ENCODE measurements at places on chromosomes 1 and 21.

GRCh38 chr1:51351907-51352306 is 21.5 kb upstream of the TTC39A start:
- no peak for DNase-seq

DNA sequence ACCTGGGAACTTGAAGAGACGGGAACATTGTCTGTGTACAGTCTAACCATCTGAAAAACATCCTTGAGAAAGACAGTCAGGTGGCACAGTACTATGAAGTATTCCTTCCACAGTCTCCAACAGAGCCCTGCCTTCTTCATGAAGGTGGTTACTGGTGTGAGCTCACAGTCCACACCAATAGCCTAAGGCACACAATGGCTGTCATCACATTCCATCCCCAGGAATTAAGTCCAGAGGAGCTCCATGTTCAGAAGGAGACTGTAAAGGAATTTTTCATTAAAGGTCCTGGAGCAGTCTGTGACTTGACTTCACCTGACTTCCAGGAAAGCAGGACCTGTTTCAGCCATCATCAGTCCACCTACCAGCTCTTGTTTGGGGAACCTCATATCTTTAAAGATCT is 180.2 kb downstream of the C1orf21 start:
- no peak for DNase-seq

GRCh38 chr1:78003882-78004718 is 639 bp upstream of the DNAJB4 start:
- DNase-seq, result no peak

GRCh38 chr1:210252621-210253051 is 20.0 kb downstream of the SERTAD4 start:
- DNase-seq, result no peak

DNA sequence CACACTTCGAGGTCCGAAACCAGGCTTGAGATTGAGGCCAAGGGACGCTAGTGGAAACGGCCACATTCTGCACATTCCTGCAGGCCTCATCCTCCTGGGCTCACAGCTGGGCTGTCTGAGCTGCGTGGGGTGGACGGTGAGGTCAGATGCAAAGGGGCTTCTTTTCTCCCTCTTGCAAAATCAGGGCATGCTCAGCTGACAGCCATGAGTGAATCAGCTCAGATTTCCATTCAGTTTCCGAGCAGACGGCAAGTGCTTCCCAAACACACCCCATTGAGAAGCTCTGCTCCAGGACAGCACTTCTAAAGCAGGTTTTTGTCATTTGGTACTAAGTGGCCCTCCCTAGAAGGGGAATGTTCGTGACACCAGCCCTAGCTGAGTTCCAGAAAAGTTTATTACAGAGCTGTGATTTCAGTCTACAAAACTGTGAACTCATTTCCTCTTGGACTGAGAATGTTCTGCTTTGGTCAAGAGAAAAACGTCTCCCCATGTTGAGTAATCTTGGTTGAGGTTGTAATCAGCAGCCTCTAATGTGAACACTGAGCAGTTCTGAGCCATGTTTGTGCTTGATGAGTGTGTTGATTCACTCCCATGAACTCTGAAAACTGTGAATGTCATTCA is 10.0 kb downstream of the PDPN start:
- no peak for DNase-seq

DNA sequence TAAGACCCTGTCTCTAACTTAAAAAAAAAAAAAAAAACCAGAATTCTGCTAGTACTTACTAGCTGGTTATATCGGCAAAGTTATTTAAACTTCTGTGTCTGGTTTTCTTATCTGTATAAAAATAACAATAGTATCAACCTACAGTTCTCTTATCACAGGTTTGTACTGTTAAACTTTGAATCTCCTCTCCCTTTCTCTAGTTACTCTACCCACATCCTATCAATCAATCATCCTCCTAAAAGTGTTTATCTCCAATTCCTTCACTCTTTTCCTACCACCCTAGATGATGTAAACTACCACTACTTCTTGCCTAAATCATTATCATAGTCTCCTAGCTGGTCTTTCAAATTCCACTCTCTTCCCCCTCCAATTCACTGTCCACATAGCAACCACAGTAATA is 27.6 kb downstream of the USP33 start:
- no peak for DNase-seq

DNA sequence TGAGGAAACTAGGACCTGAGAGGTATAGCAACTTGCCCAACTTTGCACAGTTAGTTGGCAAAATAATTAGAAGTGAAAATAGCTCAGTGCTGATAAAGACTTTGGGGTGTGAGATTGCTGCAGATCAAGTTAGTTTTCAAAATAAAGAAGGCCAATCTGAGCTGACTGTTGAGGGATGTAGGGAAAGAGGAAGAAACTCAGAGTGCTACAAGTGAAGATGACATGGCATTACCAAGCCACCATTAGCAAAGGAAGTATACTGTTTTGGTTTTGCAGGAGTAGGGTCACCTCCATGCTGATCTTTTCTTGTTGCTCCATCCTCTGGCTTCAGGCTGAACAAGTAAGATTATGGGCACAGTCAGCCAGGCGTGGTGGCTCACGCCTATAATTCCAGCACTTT is 78.7 kb upstream of the ADAM30 start:
- no peak for DNase-seq

GRCh38 chr1:34057347-34058130 is 107.5 kb downstream of the CSMD2 start:
- no peak for DNase-seq

GRCh38 chr1:12414444-12415018 is 184.7 kb downstream of the VPS13D start:
- DNase-seq, result no peak

- DNase-seq, result no peak
Observed at GRCh38 chr1:238138059-238138626, 247.4 kb upstream of the ZP4 start.

DNA sequence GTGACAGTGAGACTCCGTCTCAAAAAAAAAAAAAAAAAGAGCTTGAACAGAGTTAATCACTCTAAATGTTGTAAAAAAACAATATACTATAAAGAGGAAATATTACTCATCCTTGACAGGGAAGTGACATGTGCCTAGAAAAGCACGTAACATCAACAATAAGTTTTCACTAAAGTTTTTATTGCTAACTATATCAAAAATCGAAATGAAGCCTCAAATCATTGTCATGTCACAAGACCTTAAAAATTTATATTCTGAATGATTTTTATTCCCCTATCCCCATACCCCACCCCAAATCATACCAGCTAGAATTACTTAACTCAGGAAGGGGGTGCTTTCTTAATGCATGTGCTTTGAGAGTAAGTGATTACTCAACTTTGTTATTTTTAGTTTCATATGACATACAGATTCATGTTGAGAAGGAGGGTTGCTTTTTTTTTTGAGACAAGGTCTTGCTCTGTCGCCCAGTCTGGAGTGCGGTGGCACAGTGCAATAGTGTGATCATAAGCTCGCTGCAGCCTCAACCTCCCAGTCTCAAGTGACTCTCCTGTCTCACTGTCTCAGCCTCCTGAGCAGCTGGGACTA is 53.6 kb upstream of the MUTYH start:
- DNase-seq, result no peak

DNA sequence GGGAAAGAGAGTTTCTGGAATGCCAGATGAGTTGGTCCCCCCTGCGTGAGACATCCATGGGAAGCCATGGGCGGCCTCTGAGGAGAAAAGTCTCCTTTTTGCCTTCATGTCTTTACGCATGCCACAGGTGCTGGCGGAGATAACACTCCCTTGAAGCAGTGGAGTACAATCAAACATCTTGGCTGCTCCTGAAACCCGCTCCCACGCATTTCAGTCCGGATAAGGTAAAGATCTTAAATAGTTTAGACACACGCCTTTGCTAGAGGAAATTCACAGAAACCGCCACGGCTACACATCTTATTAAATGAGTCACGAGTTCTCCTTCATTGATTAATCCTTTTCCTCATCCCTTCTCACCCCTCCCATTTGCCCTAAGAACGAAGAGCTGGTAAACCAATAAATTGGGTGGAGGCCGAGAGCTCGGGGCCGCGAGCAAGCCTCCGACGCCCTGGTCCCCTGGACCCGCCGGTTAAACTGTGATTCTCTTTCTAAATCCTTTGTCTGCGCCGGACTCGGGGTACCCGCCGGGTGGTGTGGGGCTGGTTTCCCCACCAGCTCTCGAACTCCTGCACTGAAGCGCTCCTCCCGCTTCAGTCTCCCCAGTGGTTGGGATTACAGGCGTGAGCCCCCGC is 6.6 kb upstream of the ZNF669 start:
- DNase-seq, result no peak

DNA sequence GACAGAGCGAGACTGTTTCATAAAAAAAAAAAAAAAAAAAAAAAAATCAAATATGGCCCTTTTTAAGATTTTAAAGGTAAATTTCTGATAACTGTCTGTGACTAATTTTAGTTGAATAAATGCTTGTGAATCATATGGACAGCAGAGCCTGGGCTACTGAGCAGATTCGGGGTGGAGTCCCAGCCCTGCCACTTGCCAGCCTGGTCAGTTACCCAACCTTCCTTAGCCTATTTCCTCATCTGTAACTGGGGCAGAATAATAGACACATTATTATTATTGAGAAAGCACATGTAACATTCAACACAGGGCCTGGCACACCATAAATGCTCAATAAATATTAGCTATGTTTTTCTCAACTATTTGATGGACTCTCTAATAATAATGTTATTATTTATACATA is 11.2 kb upstream of the H3-3A start:
- DNase-seq, result no peak

- no peak for DNase-seq
Observed at GRCh38 chr1:168827557-168827956, 98.6 kb upstream of the DPT start.

- no peak for DNase-seq
Observed at GRCh38 chr1:176694713-176695112, 231.7 kb downstream of the PAPPA2 start.

GRCh38 chr1:43021547-43022474 is 63.1 kb upstream of the SLC2A1 start:
- DNase-seq, result no peak

DNA sequence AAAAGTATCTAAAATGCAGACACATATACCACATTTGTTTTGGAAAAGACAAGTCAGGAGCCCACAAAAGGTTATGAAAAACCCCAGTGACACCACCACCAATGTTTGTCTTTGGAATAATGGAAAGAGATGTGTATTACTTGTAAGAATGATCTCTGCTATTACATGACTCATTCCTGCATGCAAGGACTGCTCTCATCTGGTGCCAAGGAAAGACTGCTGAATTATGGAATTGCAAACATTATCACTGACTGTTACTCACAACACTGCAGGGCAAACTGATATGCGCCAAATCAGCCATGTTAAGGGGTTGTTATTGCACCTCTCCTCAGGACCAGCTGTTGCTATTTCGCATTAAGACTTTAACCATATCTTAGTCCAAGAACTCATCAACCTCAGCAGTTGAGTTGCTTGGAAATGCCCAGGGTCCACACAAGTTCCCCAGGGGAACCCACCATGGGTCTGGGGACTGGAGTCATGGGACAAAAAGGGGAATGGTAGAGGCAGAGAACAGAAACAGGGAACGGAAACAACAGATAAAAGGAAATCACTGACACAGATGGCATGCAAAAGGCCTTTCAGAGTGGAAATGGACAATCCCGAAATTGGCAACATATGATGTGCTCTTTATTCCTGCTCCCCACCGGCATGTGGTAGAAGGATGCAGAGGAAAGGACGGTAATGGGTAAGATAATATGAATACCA is 34.4 kb downstream of the CAPZB start:
- DNase-seq, result no peak

- no peak for DNase-seq
Observed at GRCh38 chr21:46443910-46444309, 14.8 kb upstream of the DIP2A start.

DNA sequence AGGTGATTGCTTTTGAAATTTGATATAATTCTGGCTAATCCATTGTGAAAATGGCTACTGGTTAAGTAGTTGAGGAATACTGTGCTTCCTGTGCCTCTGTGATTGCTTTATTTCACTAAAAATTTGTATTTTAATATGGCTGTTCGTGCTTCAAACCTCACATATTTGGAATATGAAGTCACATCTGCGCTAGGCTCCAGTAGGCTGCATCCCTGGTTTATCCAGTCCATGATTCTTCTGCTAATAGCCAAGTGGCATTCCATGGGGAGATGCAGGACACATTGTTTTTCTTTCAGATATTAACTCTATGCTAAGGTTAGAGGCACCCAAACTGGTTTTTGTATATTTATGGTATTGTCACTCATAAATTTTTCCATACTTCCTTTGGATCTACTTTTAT is 25.9 kb downstream of the DNM3 start:
- no peak for DNase-seq

GRCh38 chr1:182348961-182349747 is 42.4 kb downstream of the GLUL start:
- DNase-seq, result no peak

- DNase-seq, result no peak
Observed at GRCh38 chr1:71796006-71796405, 486.3 kb downstream of the NEGR1 start.

DNA sequence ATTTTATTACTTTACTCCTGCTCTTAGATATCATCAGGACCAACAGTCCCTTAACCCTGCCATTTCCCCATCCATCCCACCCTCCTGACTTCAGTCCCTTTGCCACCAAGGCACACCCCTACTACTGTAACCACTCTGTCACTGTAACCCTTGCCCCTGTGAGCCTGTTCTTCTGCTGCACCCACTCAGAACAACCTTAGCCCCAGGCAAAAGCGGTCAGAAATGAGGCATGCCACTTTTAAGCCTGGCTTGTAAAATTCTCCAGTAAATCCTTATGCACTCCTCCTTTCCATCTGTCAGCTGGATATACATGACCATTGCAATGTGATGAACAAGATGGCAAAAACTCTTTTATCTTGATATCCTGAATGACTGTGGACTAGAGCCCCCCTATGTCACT is 555.0 kb upstream of the PLXNA2 start:
- DNase-seq, result no peak

DNA sequence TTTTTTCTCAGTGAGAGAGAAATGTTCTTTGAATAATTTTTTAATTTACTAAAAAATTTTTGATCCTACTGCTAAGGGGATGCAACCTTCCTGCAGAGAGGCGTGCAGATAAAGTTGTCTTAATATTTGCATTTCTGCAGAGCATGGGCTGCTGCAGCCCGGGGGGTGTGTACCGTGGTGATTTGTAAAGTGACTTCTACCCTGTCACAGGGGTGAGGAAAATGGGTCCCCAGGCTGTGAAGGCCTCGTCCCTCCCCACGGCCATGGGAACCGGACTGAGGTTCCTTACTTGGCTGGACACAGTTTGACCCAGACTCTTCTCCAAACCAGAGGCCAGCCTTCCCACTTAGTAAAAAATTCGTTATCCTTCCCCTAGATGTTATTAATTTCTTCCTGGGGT is 9.5 kb upstream of the C1orf174 start:
- no peak for DNase-seq

DNA sequence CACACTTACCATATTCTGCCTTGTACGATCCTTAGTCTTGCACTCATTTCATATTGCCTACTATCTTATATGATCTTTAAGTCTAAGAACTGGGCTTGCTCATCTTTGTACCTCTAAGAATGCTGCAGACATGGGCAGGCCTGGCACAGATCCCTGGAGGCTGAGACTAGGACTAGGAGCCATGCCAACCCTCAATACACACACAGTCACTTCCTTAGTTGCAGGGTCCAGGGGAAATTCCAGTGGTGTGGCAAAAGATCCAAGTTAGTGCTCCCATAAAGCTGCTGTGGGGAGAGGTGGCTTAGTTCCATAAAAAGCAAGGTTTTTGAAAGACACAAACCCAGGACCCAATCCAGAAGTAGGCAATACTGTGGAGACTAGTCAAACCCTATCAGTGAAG is 59.9 kb downstream of the CYYR1 start:
- no peak for DNase-seq
